ENCODE measurements at places on chromosomes 2 and 18. TPM values are rescaled to one million over a fixed set of nuclear protein-coding genes. Genes with fewer than 3 reads are reported as not detected.
A peak's percentile ranks its signal among the peaks of the same experiment; 100 is the strongest.

ADRA2B gene
- total RNA-seq, result under 0.01 TPM

IL37 gene
- not detected for total RNA-seq

CXCR4 gene
- under 0.01 TPM for total RNA-seq

MYO5B gene
- total RNA-seq, result 0.36 TPM

WDR54 gene
- total RNA-seq, result 21.2 TPM

KIF5C gene
- 0.36 TPM for total RNA-seq

SPHKAP gene
- not detected for total RNA-seq

ATP8B1 gene
- 46.7 TPM for total RNA-seq

SDC1 gene
- total RNA-seq, result 11.8 TPM

GAD1 gene
- total RNA-seq, result 0.36 TPM

CRYBA2 gene
- not detected for total RNA-seq

PPP1R1C gene
- total RNA-seq, result 0.29 TPM

HOXD3 gene
- 2.1 TPM for total RNA-seq

C1QL2 gene
- not detected for total RNA-seq

CD8B2 gene
- total RNA-seq, result not detected

APLF gene
- 10.0 TPM for total RNA-seq

SERPINB13 gene
- not detected for total RNA-seq

LDLRAD4 gene
- total RNA-seq, result 0.88 TPM

SLC5A7 gene
- total RNA-seq, result not detected

DNA sequence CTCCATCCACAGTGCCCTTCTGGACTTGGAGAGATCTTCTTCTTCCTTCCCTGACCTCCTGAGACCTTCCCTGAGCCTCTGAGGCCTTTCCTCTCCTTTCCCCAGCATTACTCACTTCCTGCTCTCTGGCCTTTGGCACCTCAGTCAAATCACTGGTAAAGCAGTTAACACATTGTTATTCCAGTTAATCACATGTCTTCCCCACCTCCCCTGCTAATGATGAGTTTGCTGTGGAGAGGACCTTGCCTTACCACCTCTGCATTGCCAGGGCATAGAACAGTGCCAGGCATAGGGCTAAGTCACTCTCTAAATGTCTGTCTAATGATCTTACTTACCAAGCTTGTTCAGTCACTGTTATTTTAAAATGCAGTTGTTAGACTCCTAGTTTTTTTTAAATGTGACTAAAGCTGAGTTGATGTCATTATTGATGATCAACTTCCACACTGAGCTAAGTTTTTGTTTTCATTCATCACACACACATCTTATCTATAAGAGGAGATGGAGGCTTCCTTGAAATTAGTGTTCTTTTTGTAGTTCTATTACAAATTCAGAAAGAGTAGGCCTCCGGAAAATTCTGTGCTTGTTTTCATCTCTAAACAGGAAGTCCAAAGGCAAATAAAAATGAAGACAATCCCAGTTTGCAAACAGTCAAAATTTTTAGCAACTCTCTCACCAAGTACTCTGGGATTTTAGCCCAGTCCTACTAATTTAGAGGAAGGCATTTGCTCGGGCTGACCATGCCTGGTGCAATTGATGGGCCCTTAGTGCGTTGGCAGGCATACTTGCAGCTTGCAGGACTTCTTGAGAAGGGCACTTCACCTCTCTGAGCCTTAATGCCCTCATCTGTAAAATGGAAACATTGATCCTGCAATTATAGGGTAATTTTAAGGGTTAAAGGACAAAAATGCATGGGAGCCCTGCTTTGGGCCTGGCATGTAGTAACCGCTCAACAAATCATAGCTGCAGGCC, 113.7 kb upstream of the SPRED2 start:
- peak; percentile 85 for DNase-seq

- no peak for DNase-seq
Measured at GRCh38 chr2:10501451-10501961, 53.4 kb upstream of the ODC1 start.

DNA sequence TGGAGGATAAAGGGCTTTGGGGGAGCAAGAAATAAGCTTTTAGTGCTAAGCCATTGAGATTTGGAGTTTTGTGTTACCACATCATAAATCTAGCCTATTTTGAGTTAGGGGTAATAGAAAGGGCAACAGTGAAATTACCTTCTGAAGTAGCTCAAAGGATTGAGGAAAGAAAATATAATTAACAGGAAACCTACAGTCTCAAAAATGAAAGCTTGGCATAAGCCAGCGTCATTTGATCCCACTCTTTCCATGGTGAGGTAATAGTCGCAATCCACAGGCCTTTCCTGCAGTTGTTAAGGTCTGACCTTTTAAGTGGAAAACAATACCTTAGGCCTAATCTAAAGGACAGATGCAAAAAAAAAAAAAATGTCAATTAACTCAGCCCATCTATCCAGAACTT, 182.7 kb downstream of the UXS1 start:
- DNase-seq, result no peak

DNA sequence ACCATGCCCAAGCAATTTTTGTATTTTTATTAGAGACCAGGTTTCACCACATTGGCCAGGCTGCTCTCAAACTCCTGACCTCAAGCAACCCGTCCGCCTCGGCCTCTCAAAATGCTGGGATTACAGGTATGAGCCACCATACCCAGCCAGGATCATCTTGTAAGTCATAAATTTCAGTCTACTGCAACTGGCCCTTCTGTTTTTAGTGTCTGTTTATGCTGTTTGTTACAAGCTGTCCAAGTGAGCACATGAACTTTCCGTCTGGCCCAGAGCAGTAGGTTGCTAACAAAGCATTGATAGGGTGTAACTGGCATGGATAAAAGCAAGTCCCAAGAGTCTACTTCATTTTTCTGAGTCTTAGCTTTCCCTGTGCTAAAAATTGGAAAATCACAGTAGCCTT, 164.4 kb upstream of the NT5C1B start:
- DNase-seq, result no peak

GRCh38 chr2:235556086-235556485, 62.2 kb downstream of the AGAP1 start:
- peak; percentile 45 for DNase-seq

- DNase-seq, result no peak
Measured at GRCh38 chr18:46679846-46680598, 23.0 kb upstream of the LOXHD1 start.

GRCh38 chr2:204021290-204022081, 84.9 kb downstream of the ICOS start:
- no peak for DNase-seq

- no peak for DNase-seq
Measured at GRCh38 chr2:207967121-207967520, 58.2 kb downstream of the PLEKHM3 start.

- no peak for DNase-seq
Measured at GRCh38 chr2:88811233-88811632, 119.8 kb downstream of the RPIA start.

GRCh38 chr2:148914463-148914862, 39.4 kb downstream of the KIF5C start:
- DNase-seq, result no peak

DNA sequence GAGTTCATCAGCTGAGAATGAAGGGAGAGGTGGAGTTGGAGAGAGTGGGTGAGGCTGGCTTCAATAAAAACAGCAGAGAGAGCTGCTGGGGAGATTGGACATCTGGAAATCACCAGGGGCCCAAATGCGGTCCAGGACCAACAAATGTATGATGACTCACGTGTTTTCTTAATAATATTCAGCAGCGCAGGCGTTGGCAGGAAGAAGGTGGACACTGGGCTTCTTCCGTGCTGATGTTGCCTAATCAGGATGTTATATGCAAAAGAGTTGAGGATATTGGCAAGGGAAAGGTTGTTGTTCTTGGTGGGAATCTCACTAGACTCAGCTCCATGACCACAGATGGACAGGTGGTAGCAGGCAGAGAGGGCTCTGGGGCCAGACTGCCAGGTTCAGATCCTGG, 12.8 kb upstream of the PLA2R1 start:
- DNase-seq, result peak; percentile 85

DNA sequence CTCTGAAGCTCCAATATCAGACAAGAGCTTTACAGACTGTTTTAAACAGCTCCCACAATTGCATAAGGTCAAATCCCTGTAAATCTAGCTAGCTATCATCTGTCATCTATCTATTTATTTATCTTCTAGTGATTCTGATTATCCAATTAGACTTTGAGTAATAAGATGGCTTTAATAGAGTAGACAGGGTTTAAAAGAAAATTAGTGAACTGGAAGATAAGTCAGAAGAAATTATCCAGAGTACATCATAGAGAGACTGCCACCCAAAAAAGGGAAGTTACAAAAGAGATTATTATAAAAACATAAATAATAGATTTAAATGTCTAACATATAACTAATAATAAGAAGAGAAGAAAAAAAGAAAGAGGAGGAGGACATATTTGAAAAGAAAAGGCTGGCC, 8.0 kb upstream of the ZC3H8 start:
- DNase-seq, result no peak

- DNase-seq, result no peak
Measured at GRCh38 chr2:206556357-206556949, 85.8 kb upstream of the FAM237A start.

DNA sequence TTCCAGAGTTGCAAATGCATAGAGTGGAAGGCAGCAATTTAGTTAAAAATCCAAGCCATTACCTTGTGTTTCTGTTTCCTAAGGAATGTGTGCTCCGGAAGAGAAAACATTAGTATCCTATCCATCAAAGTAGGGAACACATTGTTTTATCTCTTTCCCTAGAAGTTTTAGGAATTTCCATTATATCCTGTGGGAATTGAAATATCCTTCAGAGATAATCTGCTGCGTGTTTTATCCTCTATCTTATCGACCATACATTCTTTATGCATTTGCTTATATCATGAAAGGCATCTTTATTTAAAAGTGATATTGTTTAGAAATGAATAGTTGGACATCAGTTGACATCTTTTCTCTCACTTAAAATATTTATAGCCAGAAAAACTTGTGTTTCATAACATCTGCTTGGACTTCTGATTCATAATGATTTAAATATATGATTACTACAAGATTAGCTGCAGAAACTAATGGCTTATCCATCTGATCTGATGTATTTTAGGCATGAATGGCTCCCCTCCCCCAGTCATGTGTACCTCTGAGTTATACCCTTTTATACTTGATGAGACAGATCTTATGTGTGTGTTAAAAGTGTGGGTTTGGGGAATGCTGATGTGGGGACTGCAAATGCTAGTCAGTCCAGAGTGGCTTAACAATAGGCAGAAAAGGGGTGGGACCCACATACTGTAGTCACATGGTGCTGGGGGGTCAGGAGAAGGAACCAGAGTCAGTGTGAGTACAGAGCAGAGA, 136.2 kb upstream of the ARHGAP28 start:
- no peak for DNase-seq

- no peak for DNase-seq
Measured at GRCh38 chr2:119772767-119773166, 13.0 kb downstream of the PTPN4 start.

- peak; percentile 63 for DNase-seq
Measured at GRCh38 chr18:48833701-48834412, 116.9 kb downstream of the SMAD7 start.

DNA sequence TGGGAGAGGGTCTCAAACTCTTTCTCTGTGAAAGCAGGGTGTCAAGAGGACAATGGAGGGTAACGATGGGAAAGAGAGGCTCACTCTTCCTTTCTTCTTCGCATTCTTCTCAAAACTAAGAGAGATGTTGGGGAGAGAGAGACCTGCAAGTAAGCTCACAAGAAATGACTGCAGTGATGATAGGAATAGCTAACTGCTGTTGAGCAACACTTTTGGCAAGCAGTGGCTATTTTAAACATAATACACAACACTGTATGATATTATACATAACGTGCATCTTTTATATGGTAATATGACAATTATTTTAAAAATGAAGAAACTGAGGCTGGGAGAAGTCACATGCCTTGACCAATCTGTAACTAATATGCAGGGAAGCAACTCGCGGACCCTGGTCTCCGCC, 247.5 kb downstream of the CMPK2 start:
- DNase-seq, result no peak

- no peak for DNase-seq
Measured at GRCh38 chr18:75109319-75109691, 99.6 kb downstream of the PTGR3 start.

- no peak for DNase-seq
Measured at GRCh38 chr2:112566104-112566503, 18.3 kb upstream of the CHCHD5 start.

DNA sequence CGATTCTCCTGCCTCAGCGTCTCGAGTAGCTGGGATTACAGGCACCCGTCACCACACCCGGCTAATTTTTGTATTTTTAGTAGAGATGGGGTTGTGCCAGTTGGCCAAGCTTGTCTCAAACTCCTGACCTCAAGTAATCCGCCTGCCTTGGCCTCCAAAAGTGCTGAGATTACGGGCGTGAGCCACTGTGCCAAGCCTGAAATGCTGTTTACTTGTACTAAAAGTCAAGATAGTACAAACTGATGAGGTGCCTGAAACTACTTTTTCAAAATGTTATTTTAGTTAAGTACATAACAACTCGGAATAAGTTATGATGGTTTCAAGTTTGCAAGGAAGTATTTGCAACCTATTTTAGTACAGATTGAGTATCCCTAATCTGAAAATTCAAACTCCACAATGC, 85.7 kb downstream of the CEP192 start:
- DNase-seq, result no peak

- DNase-seq, result no peak
Measured at GRCh38 chr18:23317975-23318675, 135.0 kb upstream of the RIOK3 start.

DNA sequence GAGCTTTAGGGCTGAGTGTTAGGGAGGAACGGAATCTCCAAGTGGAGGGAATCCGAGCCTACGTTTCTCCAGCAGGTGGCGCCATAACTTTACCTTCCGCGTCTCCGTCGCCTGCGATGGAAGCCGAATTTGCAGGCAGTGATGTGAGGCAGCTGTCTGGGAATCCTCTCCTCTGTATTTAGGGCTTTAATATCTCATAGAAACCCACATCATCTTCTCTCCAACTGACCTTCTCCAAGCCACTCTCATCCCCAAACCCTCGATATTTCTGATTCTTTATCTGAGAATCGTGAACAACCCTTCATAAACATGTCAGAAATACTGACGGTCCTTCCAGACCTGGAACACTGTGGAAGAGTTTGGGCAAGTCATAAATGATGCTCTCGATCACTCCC, 27.5 kb downstream of the SIX2 start:
- peak; percentile 93 for DNase-seq

- peak; percentile 96 for DNase-seq
Measured at GRCh38 chr2:131154071-131154531, 49.0 kb downstream of the PLEKHB2 start.

- DNase-seq, result no peak
Measured at GRCh38 chr2:217195016-217195415, 335.2 kb upstream of the TNP1 start.

GRCh38 chr18:7102131-7102530, 15.5 kb downstream of the LAMA1 start:
- peak; percentile 30 for DNase-seq

DNA sequence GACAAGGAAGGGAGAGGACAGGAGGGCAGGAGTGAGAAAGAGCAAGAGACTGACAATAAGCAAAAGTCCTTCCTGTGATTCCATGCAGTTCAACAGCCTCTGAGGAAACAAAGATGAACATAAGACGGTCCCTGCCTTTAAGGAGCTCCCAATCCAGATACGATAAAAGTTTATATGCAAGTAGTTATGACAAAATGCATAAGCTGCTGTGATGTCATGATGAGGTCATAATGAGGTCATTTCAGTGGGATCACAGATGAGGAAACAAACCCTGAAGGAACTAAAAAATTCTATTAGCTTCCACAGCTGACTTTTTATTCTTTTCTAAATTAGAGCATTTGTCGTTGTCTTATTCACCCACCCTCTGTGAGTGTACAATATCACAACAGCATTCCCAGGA, 458.5 kb upstream of the ACVR2A start:
- no peak for DNase-seq

- DNase-seq, result peak; percentile 79
Measured at GRCh38 chr2:239947729-239948045, 77.5 kb downstream of the NDUFA10 start.

- no peak for DNase-seq
Measured at GRCh38 chr2:216362730-216363129, 9.6 kb downstream of the MARCHF4 start.

- DNase-seq, result no peak
Measured at GRCh38 chr2:106012001-106012590, 182.0 kb downstream of the UXS1 start.
